Mesenchymal stem cell (in vitro differentiated cells and primary cell): ENCODE measurements at places on chromosomes 2 and 18.

DNA sequence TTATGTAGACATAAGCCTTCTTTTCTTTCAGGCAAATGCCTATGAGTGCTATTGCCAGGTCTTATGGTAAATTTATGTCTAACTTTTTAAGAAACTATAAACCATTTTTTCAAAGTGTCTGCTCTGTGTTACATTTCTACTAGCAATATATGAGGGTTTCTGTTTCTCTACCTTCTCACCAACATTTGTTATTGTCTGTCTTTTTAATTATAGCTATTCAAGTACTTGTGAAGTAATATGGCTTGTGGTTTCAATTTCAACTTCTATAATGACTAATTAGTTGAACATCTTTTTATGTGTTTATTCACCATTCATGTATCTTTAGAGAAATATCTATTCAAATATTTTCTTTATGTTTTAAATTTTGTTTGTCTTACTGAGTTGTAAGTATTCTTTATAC, 213.1 kb upstream of the MC4R start:
- H3K36me3 ChIP-seq: no peaks in the 10 kb centered on the region
- H3K4me3 ChIP-seq: no peak overlapping the region
- H3K27me3 ChIP-seq: no peaks in the 10 kb centered on the region
- DNase-seq: no peak

DNA sequence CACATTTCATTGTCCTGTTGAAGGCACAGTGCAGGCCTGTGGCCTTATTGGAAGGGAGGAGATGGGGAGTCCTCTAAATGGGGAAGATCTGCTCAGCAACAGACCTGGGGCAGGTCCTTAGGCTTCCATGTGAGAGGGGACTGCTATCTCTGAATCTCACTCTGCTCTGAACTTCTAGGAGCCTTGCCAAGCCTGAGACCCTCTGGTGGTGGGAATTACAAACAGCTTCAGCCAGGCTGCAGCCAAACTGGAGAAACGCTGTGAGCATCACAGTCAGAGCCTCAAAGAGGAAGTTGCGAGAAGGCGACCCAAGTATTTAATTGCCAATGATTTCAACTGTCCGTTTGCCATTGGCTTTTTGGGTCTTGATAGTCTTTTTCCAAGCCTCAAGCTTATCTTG, 66.8 kb upstream of the MC2R start:
- H3K4me1 ChIP-seq: no peaks in the 10 kb centered on the region
- DNase-seq: no peak
- no peaks in the 10 kb centered on the region for H3K27me3 ChIP-seq
- no peak overlapping the region for H3K4me3 ChIP-seq
- H3K27ac ChIP-seq: no peak overlapping the region

- H3K27ac ChIP-seq: no peak overlapping the region
- no peak for DNase-seq
- no peaks in the 10 kb centered on the region for H3K4me1 ChIP-seq
- H3K27me3 ChIP-seq: no peaks in the 10 kb centered on the region
Observed at GRCh38 chr2:231347081-231347480, 48.4 kb upstream of the B3GNT7 start.

GRCh38 chr2:227703280-227703732, 14.5 kb downstream of the SLC19A3 start:
- DNase-seq: peak; percentile 1
- no peak overlapping the region for H3K27ac ChIP-seq
- H3K36me3 ChIP-seq: no peaks in the 10 kb centered on the region
- H3K4me3 ChIP-seq: peak overlapping the region; percentile 36

- H3K27me3 ChIP-seq: no peaks in the 10 kb centered on the region
- peaks cover 2% of the 10 kb centered on the region for H3K4me1 ChIP-seq
- peaks cover 4% of the 10 kb centered on the region for H3K36me3 ChIP-seq
Observed at GRCh38 chr18:62525608-62526007, 2.8 kb downstream of the ZCCHC2 start.

DNA sequence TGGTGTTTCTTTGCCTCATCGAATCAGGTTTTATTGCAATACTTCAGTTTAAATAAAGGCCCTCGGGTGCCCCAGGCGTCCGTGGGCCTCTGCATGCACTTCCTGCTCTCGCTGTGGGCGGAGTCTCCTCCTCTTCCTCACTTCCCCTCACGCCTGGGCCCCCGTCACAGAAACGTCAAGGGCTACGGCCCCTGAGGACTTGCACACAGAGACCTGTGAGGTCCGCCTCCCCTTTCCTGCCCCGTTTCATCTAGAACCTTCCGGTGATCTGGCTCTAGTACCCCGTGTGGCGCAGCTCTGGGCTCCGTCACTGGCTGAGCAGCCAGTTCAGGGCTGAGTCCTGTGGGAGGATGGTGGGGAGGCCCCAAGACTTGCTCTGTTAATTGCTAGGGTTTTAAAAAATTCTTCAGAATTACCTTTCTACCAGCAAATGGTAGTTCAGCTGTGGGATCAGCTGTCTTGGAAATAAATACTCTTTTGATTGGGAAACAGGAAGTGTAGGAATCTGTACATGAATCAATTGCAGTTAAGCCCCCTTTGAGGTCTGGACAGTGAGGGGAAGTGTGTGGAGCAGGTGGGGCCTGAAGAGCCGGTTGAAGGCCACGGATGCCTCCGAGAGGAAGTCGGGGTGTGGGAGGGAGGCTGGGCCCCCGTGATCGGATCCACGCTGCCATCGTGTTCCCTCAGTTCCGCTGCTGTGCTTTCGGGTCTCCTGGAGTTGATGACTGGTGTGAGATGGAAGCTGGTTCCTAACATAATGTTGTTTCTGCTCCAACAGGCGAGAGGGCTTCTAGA, 10.2 kb downstream of the NFATC1 start:
- H3K4me1 ChIP-seq: peaks cover 15% of the 10 kb centered on the region
- peaks cover 25% of the 10 kb centered on the region for H3K36me3 ChIP-seq
- no peak for DNase-seq
- H3K27ac ChIP-seq: no peak overlapping the region

DNA sequence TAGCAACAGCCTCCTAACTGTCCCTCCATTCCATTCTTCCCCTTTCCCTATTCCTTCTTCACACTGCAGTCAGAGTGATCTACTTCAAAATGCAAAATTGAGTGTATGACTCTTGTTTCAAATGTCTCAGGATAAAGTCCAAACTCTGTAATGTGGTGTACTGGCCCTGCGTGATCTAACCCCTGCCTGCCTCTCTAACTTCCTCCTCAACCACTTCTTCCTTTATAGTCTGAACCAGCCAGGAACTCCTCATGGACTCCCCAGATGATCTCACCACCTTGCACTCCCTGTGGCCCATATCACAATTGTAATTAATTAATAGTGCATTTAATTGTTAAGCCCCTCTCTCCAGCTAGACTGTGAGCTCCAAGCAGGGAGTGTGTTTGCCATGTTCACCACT, 3.1 kb upstream of the B3GNT2 start:
- no peaks in the 10 kb centered on the region for H3K27me3 ChIP-seq
- no peak for DNase-seq
- H3K4me1 ChIP-seq: peaks cover 8% of the 10 kb centered on the region
- H3K27ac ChIP-seq: no peak overlapping the region

DNA sequence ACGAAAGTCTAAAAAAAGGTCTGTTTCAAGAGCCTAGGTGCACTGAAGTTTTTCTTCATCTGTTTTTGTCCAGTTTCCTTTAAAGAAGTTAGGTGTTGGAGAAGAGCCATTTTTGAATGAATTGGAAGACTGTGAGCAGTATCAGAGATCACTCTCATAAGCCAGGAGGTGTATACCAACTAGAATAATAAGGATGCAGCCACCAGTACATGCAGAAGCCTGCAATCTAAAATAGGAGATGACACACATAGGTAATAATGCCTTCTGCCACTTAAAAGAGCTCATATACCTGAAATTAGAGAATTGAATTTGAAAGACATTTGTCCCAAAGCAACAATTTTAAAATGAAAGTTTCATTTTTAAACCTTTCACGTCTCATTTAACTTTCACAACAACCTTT, 81.7 kb downstream of the RBMS1 start:
- H3K27ac ChIP-seq: no peak overlapping the region
- no peaks in the 10 kb centered on the region for H3K36me3 ChIP-seq
- no peak overlapping the region for H3K4me3 ChIP-seq
- H3K4me1 ChIP-seq: peaks cover 7% of the 10 kb centered on the region
- no peaks in the 10 kb centered on the region for H3K27me3 ChIP-seq

- no peak overlapping the region for H3K27ac ChIP-seq
- DNase-seq: no peak
- H3K4me1 ChIP-seq: no peaks in the 10 kb centered on the region
- H3K36me3 ChIP-seq: peaks cover 88% of the 10 kb centered on the region
- H3K4me3 ChIP-seq: no peak overlapping the region
Observed at GRCh38 chr2:73766994-73767393, 12.9 kb downstream of the DUSP11 start.

DNA sequence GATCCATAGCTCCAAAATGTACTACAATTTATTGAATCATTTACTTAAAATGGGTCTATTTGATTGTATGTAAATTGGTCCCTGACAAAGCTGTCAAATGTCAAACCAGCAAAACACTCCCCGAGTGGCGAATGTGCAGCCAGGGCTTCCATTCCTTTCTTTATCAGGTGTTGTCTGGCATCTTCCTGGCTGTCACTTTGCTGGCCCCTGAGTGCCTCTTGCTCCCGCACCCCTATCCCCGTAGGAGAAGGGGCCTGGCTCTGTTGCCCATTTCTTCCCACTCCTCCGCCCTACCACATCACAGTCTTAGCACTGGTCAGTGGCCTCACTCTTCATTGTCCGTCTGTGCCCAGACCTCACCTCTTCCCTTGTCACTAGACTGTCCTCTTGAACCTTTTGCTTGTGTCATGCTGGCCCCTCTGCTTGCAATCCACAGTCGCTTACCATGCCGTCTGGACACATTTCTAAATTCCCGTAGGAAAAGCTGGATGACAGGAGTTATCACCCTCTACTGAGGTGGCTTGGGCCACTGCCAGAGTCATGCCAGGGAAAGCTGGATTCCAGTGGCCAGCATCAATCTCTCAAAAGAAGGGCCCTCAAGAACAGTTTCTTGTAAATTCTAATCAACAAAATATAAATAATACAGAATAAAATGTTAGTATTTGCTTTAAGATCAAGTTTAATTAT, 15.4 kb downstream of the UBE2F start:
- H3K36me3 ChIP-seq: peaks cover 8% of the 10 kb centered on the region
- H3K27ac ChIP-seq: no peak overlapping the region
- no peak overlapping the region for H3K4me3 ChIP-seq
- DNase-seq: no peak
- peaks cover 15% of the 10 kb centered on the region for H3K4me1 ChIP-seq

- H3K4me1 ChIP-seq: no peaks in the 10 kb centered on the region
- H3K4me3 ChIP-seq: no peak overlapping the region
- peaks cover 38% of the 10 kb centered on the region for H3K36me3 ChIP-seq
- no peaks in the 10 kb centered on the region for H3K27me3 ChIP-seq
- peak; percentile 63 for DNase-seq
Observed at GRCh38 chr2:86764661-86765309, 25.9 kb downstream of the CD8A start.

DNA sequence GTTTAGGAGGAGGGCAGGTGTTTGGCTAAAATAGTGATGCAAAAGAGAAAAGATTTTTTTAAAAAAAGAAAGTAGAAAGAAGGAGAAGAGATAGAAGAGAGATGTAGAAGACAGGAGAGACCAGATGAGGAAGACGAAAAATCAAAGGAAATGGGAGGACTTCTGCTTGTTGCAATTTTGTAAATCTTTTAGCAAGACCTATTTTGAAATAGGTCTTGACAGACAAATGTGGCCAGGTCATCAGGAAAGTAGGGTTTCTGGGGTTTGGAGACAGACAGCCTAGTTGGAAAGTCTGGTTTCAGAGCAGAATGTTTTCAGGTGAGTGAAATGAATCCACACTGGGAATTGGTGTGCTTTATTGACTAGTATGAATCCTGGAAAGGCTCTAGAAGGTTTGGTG, 104.5 kb upstream of the CAVIN2 start:
- no peaks in the 10 kb centered on the region for H3K4me1 ChIP-seq
- DNase-seq: no peak
- H3K27ac ChIP-seq: no peak overlapping the region
- no peaks in the 10 kb centered on the region for H3K27me3 ChIP-seq
- H3K36me3 ChIP-seq: no peaks in the 10 kb centered on the region
- H3K4me3 ChIP-seq: no peak overlapping the region

DNA sequence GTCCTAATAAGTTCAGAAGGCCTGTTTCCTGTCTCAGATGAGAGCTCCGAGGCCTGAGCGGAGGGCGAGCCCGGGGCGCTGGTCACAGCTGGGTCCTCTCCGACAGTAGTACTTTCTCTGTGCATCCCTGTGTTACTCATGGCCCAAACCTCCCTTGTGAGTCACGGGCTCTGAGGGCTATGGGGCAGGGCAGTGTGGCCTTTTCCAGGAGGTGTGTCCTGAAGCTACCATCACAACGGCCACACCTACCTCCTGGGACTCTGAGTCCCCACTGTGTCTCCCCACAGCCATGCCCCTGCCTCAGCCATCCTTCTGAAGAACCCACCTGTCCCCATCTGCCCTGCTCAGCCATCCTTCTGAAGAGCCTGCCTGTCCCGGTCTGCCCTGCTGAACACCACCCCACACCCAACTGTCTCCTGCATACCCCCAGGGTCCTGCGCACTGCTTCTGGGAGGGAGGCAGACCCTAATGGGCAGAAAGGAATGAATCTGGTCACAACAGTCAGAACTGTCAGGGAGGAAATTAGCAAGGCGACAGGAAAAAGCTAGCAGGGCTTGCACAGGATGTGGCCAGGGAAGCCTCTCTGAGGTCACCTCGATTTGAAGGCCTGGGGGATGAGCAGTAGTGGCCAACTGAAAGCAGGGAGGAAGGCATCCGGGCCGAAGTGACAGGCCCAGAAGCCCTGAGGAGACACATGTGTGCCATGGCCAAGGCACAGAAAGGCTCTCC, 145.4 kb upstream of the RIOK3 start:
- no peak overlapping the region for H3K27ac ChIP-seq
- peak; percentile 89 for DNase-seq
- no peaks in the 10 kb centered on the region for H3K27me3 ChIP-seq

DNA sequence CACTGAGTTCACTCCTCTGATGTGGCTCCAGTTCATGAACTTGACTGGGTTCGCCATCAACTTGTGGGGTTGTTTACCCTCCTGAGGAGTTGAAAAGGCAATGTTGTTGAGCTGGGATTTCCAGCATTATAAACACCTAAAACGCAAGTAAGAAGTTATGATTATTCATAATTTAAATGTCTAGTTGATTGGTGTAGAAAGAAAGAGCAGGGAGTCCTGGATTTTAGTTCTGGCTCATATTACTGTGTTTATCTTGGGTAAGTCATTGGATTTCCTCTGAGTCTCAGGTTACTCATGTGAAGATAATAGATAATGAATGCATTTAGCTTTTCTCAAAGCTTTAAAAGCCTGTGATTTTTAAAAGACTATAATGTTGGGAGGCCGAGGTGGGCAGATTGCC, 438.0 kb upstream of the CDH20 start:
- H3K4me3 ChIP-seq: no peak overlapping the region
- peaks cover 1% of the 10 kb centered on the region for H3K4me1 ChIP-seq
- H3K27ac ChIP-seq: no peak overlapping the region
- DNase-seq: no peak
- no peaks in the 10 kb centered on the region for H3K27me3 ChIP-seq
